ENCODE measurements at places on chromosomes 5 and 9.
A peak's percentile ranks its signal among the peaks of the same experiment; 100 is the strongest.

GRCh38 chr5:76413746-76414145 is 10.7 kb downstream of the IQGAP2 start:
- no peak for DNase-seq

- peak; percentile 66 for DNase-seq
Observed at GRCh38 chr5:102561894-102562760, 63.3 kb upstream of the SLCO6A1 start.

GRCh38 chr5:87853541-87853940 is 415.1 kb downstream of the TMEM161B start:
- DNase-seq: no peak

DNA sequence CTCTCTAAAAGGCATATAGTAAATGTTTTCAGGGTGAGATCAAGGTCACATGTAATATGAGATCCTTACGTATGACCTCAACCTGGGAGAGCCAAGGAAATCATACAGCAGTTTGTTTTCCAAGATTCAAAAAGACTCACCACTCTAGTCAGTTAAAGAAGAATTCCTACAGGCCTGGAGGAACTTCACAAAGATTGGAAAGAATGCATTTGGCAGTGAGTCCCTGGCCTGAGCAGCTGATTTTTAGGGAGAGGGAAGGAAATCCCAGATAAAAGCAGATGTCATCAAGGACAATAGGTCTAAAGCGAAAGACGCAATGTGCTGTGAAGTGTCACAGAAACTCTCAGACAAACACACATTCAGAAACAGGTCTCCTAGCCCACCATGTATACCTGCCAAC is 424.0 kb upstream of the ZNF462 start:
- no peak for DNase-seq

DNA sequence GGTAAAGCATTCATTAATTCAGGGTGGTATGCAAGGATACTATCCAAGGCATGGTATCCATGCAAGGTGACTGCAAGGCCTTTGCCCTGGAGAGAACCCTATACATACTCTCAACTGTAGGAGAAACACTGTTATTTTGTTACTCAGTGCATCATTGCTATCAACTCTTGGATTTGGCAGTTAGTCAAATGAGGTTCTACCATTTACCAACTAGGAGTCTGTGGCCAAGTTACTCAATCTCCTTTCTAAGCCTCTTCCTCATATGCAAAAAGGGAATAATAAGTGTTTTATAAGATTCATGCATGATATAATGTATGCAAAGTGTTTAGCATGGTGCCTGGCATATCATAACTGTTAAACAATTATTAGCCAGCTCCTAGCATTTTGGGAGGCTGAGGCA is 4.0 kb downstream of the PCDHGC3 start:
- DNase-seq: peak; percentile 29

DNA sequence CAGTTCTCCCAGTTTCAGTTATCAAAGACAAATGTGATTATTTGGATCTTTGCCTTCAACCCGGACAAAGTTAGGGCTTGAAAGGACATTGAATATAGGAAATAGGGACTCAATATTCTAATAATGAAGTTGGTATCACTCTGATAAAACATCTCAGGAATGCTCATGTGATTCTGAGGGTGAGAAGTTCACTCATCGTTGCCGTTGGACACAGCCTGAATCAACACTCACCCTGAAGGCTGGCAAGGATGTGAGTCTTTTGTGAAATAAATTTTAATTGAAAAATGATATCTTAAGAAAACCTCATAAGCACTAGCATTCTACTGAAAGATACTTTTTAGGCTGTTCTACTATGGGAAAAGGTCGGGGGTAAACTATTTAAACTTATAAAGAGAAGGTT is 44.8 kb upstream of the C9orf72 start:
- DNase-seq: no peak

Data from adipocyte (in vitro differentiated cells).